ENCODE measurements at places on chromosomes 3 and 15.

GRCh38 chr3:42110631-42111030 is 19.5 kb downstream of the TRAK1 start:
- no peak for DNase-seq

GRCh38 chr3:13064964-13065363 is 8.3 kb downstream of the IQSEC1 start:
- DNase-seq, result no peak

GRCh38 chr15:64982472-64982871 is 7.2 kb downstream of the SPG21 start:
- no peak for DNase-seq

DNA sequence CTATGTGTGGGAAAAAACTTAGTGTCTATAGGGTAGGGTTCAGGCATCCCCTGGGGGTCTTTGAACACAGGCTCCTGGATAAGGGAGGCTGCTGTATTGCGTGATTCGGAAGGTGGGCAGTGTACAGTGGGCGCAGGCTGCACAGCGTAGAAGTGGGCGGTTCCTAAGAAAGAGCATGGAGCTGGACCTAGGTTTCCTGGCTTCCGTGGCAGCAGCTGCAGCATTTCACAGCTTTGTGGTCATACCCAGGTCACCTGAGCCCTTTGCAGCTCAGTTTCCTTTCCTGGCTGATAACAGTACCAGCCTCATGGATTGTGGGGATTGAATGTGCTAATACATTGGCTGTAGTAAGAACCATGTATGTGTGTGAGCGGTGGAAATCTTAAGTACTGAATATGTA is 22.2 kb downstream of the CFAP100 start:
- no peak for DNase-seq

DNA sequence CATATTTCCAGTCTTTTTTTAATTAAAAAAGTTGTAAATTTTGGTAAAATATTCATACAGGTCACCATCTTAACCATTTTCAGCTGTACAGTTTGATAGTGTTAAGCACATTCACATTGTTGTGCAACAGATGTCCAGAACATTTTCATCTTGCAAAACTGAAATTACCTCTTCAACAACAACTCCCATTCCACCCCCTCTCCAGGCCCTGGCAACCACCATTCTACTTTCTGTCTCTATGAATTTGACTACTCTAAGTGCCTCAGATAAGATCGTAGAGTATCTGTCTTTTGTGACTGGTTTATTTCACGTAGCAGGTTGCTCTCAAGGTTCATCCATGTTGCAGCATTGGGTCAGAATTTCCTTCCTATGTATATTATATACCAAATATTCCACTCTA is 76.0 kb downstream of the SLCO3A1 start:
- DNase-seq, result no peak
